Calu3 (cell line): ENCODE measurements at places on chromosomes 2 and 18.

- no peak for DNase-seq
- H3K4me1 ChIP-seq: no peaks in the 10 kb centered on the region
- no peak overlapping the region for H3K4me3 ChIP-seq
- no peaks in the 10 kb centered on the region for H3K36me3 ChIP-seq
- H3K27ac ChIP-seq: no peak overlapping the region
- no peaks in the 10 kb centered on the region for H3K27me3 ChIP-seq
Observed at GRCh38 chr2:133097666-133098065, 427.7 kb upstream of the LYPD1 start.

GRCh38 chr2:219272995-219273394, 6.2 kb upstream of the DNAJB2 start:
- no peaks in the 10 kb centered on the region for H3K27me3 ChIP-seq
- H3K36me3 ChIP-seq: peaks cover 19% of the 10 kb centered on the region
- H3K4me3 ChIP-seq: no peak overlapping the region

- peak; percentile 71 for DNase-seq
- no peak overlapping the region for H3K4me3 ChIP-seq
- H3K36me3 ChIP-seq: peaks cover 4% of the 10 kb centered on the region
- no peaks in the 10 kb centered on the region for H3K4me1 ChIP-seq
Observed at GRCh38 chr18:7021994-7022840, 95.4 kb downstream of the LAMA1 start.

- DNase-seq: no peak
- H3K4me3 ChIP-seq: no peak overlapping the region
- H3K36me3 ChIP-seq: no peaks in the 10 kb centered on the region
- H3K27ac ChIP-seq: no peak overlapping the region
- peaks cover 76% of the 10 kb centered on the region for H3K27me3 ChIP-seq
- H3K4me1 ChIP-seq: no peaks in the 10 kb centered on the region
Observed at GRCh38 chr18:25278394-25278793, 73.6 kb downstream of the ZNF521 start.

- no peak overlapping the region for H3K4me3 ChIP-seq
- peak; percentile 64 for DNase-seq
- H3K27ac ChIP-seq: peak overlapping the region; percentile 87
Observed at GRCh38 chr18:23828426-23828825, 139.2 kb downstream of the LAMA3 start.

GRCh38 chr2:200054681-200055468, 99.5 kb downstream of the MAIP1 start:
- H3K4me1 ChIP-seq: peaks cover 31% of the 10 kb centered on the region
- peaks cover 6% of the 10 kb centered on the region for H3K36me3 ChIP-seq
- no peaks in the 10 kb centered on the region for H3K27me3 ChIP-seq
- no peak overlapping the region for H3K27ac ChIP-seq
- no peak for DNase-seq
- no peak overlapping the region for H3K4me3 ChIP-seq

DNA sequence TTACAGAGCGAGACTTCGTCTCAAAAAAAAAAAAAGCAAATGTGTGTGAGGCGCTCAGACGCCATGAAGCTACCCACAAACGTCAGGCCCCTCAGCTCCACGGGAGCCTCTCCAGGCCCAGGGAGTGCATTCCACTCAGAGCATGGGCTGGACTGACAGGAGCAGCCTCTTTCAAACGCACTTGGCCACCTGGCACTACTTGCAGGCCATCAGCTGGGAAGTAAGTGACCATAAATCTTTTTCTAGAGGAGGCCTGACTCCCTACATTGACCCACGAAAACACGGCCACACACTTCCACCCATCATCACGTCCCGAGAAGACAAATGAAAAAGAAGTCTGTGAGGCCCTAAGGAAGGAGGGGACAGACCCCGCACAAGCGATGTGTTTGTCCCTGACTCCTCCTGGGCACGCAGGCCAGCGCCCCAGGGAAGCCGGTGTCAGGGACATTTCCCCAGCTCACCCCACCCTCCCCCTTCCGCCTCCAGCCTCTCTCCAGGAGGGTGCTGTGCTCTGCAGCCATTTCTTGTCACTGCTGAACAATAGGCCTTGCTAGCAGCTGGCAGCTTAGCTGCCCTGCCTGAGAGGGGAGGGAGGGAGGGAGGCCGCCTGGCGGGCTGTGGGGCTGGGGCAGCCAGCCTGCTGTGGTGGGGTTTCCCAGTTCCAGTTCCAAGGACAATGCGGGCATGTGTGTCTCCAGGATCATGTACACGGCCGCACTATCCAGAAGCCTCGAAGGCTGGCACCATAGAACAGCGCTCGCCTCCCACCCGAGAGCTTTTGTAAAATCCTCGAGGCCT, 26.6 kb downstream of the SERTAD2 start:
- no peaks in the 10 kb centered on the region for H3K4me1 ChIP-seq
- no peak for DNase-seq
- no peak overlapping the region for H3K4me3 ChIP-seq

DNA sequence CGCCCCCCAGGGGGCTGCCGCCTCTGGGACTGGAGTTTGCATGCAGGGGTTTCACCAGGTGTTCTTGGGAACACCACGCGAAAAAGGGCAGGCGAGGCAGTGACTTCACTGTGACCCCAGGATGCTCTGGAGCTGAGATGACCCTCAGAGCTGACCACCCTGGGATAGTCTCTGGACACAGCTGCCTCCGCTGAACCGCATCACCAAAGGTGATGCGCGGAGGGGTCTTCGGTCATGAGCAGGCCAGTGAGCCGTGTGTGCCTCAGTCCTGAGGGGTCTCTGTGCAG, 17.5 kb downstream of the GPR35 start:
- H3K27me3 ChIP-seq: peaks cover 90% of the 10 kb centered on the region
- no peaks in the 10 kb centered on the region for H3K4me1 ChIP-seq
- H3K36me3 ChIP-seq: no peaks in the 10 kb centered on the region
- no peak overlapping the region for H3K27ac ChIP-seq

DNA sequence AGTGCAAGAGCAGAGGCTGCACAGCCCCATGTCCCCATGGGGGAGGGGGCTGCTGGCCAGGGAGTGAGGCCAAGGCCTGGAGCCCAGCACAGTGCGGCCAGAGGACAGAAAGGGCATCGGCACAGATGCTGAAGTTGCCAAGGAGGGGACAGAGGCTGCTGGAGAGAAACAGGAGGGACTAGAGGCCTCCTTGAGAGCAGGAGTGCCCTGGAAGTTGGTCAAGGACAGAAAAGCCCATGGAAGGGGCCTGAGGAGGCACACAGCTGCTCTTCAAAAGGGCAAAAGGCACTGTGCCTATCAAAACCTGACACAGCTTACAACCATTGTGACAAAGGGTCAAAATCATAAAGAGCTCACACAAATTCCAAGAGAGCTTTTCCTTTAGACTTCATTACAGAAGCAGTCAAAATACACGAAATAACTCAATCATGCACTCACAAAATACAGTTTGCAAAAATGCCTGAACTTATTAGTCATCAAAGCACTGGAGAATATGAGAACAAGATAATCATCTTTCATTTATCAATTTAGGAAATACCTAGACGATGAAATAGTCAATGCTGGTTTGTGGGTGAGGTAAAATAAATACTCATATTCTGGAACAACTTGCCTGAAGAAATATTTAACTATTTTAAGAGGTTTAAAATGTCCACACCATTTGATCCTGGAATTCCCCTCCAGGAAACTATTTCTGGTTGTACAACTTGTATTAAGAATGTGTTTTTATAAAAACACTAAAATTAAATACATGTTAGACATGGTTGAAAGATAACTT, 79.6 kb downstream of the USP40 start:
- H3K4me3 ChIP-seq: peak overlapping the region; percentile 39
- H3K27me3 ChIP-seq: no peaks in the 10 kb centered on the region
- DNase-seq: peak; percentile 26
- H3K4me1 ChIP-seq: peaks cover 46% of the 10 kb centered on the region
- peaks cover 45% of the 10 kb centered on the region for H3K36me3 ChIP-seq
- H3K27ac ChIP-seq: peak overlapping the region; percentile 91

DNA sequence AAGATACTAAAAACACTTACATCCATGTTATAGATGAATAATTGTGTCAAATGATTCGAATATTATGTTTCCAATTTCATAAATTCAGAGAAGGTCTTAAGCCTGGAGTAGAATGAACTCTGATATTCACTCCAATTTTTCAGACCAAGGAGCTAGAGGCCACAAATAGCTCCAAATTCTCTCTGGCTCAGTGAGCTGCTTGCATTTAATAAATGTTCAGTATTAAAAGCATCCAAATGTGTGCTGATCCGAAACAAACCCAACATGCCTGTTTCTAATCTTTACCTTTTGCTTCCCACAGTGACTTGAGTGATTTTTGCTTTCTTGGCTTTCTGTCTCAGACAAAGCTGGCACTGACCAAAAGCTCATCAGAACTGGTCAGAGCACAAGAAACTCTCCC, 291.4 kb downstream of the CCDC85A start:
- H3K4me3 ChIP-seq: no peak overlapping the region
- no peak overlapping the region for H3K27ac ChIP-seq
- no peak for DNase-seq
- no peaks in the 10 kb centered on the region for H3K36me3 ChIP-seq
- H3K27me3 ChIP-seq: no peaks in the 10 kb centered on the region

DNA sequence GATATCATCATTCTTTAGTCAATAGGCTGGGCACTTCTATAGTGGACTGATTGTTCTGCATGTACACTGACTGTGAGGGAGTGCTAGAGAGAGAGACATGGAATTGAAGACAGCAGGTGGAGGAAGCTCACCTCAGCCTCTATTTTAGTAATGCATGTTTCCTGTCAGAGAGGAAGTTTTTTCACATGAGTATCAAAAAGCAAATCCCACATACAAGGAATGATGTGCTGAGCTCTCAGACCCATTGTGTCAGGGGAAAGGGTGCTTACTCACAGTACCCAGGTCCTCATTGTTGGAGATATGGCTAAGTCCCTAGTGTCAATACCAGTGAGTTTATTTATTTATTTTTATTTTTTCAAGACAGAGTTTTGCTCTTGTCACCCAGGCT, 9.9 kb upstream of the CDK15 start:
- no peaks in the 10 kb centered on the region for H3K27me3 ChIP-seq
- no peak for DNase-seq
- peaks cover 23% of the 10 kb centered on the region for H3K4me1 ChIP-seq
- H3K36me3 ChIP-seq: no peaks in the 10 kb centered on the region
- no peak overlapping the region for H3K27ac ChIP-seq

DNA sequence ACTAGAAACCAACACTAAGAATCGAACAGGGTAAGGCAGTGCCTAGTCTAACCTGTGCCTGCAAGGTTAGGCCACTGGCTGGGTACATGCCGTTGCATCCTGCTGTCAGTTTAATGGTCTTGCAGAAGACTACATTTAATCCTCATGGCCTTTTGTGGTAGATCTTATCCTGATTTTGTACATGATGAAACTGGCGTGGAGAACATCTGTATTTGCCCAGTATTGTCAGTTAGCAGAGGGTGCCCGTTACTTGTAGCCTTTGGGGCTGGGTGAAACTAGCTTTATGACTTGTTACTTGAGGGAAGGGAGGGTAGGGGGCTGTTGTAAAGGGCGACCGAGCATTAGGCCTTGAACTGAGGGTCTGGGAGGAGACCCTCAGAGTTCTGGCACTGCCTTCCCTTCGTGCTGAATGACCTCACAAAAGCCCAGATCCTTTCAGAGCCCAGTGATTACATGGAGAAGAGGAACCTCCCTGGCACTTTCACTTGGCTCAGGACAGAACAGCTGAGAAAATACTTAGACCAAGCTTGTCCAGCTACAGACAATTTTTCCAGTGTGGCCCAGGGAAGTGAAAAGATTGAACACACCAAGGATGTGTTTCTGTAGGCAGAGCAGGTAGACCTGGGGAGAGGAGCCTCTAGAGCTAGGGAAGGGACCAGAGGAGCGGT, 19.5 kb downstream of the SLC20A1 start:
- no peaks in the 10 kb centered on the region for H3K27me3 ChIP-seq
- no peak for DNase-seq
- H3K36me3 ChIP-seq: peaks cover 70% of the 10 kb centered on the region
- peak overlapping the region; percentile 58 for H3K27ac ChIP-seq
- peaks cover 10% of the 10 kb centered on the region for H3K4me1 ChIP-seq
- H3K4me3 ChIP-seq: no peak overlapping the region

GRCh38 chr18:55239740-55240139, 280.5 kb upstream of the CCDC68 start:
- H3K27ac ChIP-seq: no peak overlapping the region
- H3K4me3 ChIP-seq: no peak overlapping the region
- DNase-seq: no peak
- peaks cover 4% of the 10 kb centered on the region for H3K4me1 ChIP-seq
- no peaks in the 10 kb centered on the region for H3K27me3 ChIP-seq

DNA sequence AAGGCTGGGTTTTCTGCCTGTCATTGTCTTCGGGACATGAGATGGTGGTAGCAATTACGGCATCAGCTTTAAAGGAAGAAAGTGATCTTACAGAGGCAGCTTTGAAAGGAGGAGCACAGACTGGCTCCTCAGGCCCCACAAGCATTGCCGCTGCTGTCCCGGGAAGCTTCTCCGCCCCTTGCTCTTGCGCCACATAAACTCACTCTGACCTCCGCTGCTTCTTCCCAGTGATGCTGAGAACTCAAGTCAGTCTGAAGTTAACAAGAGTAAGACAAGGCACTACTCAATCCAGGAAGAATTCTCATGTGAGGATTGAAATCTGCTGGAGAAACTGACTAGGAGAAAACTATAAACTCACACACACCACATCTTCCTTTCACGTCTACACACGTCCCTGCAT, 112.4 kb upstream of the RIOK3 start:
- no peak for DNase-seq
- no peaks in the 10 kb centered on the region for H3K27me3 ChIP-seq
- H3K36me3 ChIP-seq: no peaks in the 10 kb centered on the region
- no peak overlapping the region for H3K4me3 ChIP-seq

GRCh38 chr2:97936199-97936598, 59.5 kb downstream of the TMEM131 start:
- no peaks in the 10 kb centered on the region for H3K27me3 ChIP-seq
- H3K27ac ChIP-seq: no peak overlapping the region
- H3K4me3 ChIP-seq: no peak overlapping the region
- peaks cover 15% of the 10 kb centered on the region for H3K4me1 ChIP-seq
- no peaks in the 10 kb centered on the region for H3K36me3 ChIP-seq

DNA sequence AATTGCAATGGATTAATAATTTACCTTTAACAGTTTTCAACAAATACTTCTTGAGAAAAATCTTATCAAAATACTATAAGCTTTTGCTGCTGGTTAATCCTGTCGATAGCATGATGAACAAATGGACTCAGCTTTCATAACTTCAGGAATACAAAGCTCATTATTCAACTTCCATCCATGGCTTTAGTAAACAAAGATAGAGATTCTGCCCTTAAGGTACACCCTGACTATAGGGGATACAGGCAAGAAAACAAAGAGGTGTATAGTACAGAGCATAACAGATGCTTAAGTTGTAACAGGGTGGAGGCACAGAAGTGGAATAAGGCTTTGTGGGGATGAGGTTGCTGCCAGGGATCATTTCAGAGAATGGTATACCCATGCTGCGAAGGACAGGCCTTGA, 272.5 kb upstream of the STON1 start:
- DNase-seq: no peak
- H3K4me1 ChIP-seq: no peaks in the 10 kb centered on the region
- H3K36me3 ChIP-seq: no peaks in the 10 kb centered on the region
- H3K27ac ChIP-seq: no peak overlapping the region
- no peaks in the 10 kb centered on the region for H3K27me3 ChIP-seq

- peaks cover 4% of the 10 kb centered on the region for H3K36me3 ChIP-seq
- no peak for DNase-seq
- H3K27me3 ChIP-seq: no peaks in the 10 kb centered on the region
- no peak overlapping the region for H3K4me3 ChIP-seq
- H3K27ac ChIP-seq: no peak overlapping the region
Observed at GRCh38 chr18:35731701-35732100, 150.2 kb downstream of the GALNT1 start.
